ENCODE measurements at places on chromosomes 7 and 10.

- H3K4me1 ChIP-seq = peaks cover 38% of the 10 kb centered on the region
- peak within 1 kb of the TSS; percentile 84 for H3K27ac ChIP-seq
- peak within 1 kb of the TSS; percentile 83 for H3K4me3 ChIP-seq
- H3K36me3 ChIP-seq = peaks cover 45% of the 10 kb centered on the region
- peak; percentile 78 for DNase-seq
Measured at GRCh38 chr10:43606323-43607198, at the start of gene ZNF485. TSS of gene ZNF485 (plus strand) at chr10:43606438. CDS start at chr10:43607051, 613 bp downstream.

DNA sequence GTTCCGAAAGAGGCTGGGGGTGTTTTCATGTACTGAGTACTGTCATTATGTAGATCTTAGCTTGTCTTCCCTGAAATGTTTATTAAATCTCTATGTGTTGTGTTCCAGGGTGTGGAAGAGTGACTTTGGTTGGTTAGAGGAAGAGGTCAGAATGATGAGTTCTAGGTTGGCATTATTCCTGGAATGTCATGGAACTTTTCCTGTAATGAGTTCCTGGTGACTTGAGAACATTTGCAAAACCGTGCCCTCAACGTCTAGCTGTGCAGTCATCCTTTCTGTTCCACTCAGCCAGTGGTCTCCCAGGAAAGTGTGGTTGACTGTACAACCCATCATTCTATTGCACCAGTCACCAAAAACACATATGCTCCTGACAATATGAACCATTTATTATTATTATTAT is 129.6 kb downstream of the BICC1 start:
- DNase-seq = no peak
- no peak overlapping the region for H3K4me3 ChIP-seq
- H3K27me3 ChIP-seq = peaks cover 6% of the 10 kb centered on the region
- no peaks in the 10 kb centered on the region for H3K4me1 ChIP-seq
- H3K36me3 ChIP-seq = no peaks in the 10 kb centered on the region

GRCh38 chr10:112843623-112844022 is 106.4 kb upstream of the TCF7L2 start:
- no peak overlapping the region for H3K4me3 ChIP-seq
- no peak for DNase-seq
- H3K36me3 ChIP-seq = peaks cover 21% of the 10 kb centered on the region
- H3K4me1 ChIP-seq = no peaks in the 10 kb centered on the region
- no peak overlapping the region for H3K27ac ChIP-seq

- no peak for DNase-seq
- peaks cover 37% of the 10 kb centered on the region for H3K4me1 ChIP-seq
- H3K27me3 ChIP-seq = peaks cover 7% of the 10 kb centered on the region
- H3K4me3 ChIP-seq = no peak overlapping the region
- H3K36me3 ChIP-seq = no peaks in the 10 kb centered on the region
- H3K27ac ChIP-seq = no peak overlapping the region
Measured at GRCh38 chr10:43222210-43222720, 44.6 kb downstream of the RASGEF1A start.

GRCh38 chr10:33273295-33274002 is 61.0 kb downstream of the NRP1 start:
- H3K27ac ChIP-seq = no peak overlapping the region
- no peaks in the 10 kb centered on the region for H3K4me1 ChIP-seq
- H3K36me3 ChIP-seq = no peaks in the 10 kb centered on the region
- DNase-seq = no peak

- H3K27ac ChIP-seq = no peak overlapping the region
- no peaks in the 10 kb centered on the region for H3K36me3 ChIP-seq
- H3K27me3 ChIP-seq = no peaks in the 10 kb centered on the region
- no peak overlapping the region for H3K4me3 ChIP-seq
- peaks cover 19% of the 10 kb centered on the region for H3K4me1 ChIP-seq
Measured at GRCh38 chr7:100441641-100442535, 5.6 kb upstream of the PPP1R35 start.

Measured in activated naive CD8-positive, alpha-beta T cell treated with anti-CD3 and anti-CD28 coated beads, Interleukin-2, amount 50 U/mL, for 24 hours (primary cell).